ENCODE measurements at places on chromosomes 4 and X.

DNA sequence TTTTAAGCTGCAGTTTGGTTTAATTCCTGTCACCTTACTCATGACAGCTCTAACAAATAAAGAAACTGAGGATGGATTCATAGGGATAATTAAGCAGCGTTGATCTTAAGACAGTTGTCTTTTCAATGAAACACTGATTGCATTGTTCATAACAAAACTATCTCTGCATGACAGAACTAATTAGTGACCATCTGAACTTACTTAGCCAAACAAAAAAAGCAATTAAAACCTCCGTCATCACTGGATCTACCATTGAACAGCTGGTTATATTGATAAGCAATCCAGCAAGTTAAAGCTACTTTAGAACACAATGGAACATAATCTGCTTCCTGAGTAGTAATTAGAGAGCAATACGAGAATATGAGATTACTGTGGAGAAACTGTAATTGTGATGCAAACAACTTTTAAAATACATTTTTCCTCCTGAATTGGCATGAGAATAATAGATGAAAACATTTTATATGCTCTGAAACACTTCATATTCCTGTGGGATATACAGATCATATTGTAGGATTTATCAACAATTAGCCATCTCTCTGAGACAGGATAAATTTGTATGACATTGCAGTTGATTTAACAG lies 2576.8 kb downstream of the PCDH7 start:
- no peak for DNase-seq

DNA sequence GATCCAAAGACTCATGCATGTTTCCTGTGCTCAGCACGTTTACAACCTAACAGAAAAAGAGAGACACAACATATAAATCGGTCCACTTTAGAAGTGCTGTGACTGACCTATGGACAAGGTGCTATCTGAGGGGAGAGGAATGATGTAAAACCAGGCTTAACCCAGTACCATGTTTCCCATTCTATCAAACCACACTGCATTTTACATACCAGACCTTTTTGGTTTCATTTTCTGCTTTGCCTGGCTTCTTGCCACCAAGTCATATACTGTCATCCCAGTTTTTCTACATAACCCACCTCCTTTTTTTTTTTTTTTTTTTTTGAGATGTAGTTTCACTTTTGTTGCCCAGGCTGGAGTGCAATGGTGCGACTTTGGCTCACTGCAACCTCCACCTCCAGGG lies 82.2 kb downstream of the KLF8 start:
- DNase-seq: no peak

DNA sequence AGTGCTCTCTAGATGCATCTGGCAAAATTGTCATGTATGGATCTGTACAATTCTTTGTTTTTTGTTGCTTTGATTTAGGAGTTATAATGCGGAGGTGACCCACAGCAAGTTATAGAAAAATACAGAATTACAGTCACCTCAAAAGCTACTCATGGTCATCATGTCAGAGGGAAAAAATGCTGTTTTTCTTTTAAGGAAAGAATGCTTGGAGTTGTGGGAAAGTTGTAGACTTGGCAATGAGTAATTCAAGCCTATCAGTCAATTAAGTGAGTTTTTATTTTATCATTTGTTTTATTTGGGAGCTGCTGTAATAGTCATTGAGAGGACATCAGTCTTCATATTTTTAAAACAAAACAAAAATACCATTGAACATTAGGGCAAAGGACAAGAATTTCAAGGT lies 16.4 kb downstream of the FHL1 start:
- no peak for DNase-seq

DNA sequence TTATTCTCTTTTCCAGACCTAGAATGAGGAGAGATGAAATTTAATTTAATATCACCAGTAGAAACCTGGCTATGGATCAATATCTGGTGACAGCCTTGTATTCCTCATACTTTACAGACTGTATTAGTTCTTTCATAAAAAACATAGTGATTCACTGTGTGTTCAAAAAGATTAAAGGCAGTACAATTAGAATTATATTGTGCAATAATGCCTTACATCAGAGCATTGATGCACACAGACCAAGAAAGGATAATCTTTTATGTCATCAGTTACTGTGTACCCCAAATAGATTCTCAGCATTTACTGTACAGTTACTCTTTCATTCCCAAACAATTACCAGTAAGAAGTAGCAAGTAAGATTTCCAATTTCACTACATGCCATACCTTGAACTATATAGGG lies 260.5 kb upstream of the ANXA10 start:
- DNase-seq: no peak

DNA sequence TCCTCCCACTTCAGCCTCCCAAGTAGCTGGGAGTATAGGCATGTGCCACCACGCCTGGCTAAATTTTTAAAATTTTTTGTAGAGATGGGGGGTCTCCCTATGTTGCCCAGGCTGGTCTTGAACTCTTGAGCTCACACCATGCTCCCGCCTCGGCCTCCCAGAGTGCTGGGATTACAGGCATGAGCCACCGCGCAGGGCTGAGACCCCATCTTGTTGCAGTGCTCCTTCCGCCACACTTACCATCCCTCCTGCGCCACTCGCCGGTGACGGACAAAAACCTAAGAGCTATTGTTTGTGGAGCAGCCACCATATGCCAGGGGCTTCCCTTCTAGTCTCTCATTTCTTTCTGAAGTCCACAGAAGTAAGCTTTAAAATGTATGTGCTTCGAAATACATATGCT lies 34.5 kb downstream of the NSG1 start:
- no peak for DNase-seq

- DNase-seq: no peak
Observed at GRCh38 chr4:25229804-25230203, 4.0 kb upstream of the PI4K2B start.

DNA sequence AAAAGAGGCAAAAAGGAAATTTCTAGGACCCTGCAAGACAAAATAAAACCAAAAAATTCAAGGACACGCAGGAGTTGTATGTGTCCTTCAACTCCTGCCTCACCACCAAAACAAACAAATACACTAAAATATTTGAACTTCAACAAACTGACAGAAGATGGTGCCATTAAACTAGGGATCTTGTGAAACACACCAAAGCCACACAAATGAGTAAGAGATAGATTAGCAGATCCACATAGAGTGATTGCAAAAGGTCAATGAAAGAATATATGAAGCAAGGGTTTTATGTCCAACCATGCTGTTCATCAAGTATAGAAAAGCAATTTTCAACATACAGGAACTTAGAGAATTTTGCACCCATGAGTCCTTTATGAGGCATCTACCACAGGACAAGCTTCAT lies 40.1 kb upstream of the SCML1 start:
- DNase-seq: no peak

DNA sequence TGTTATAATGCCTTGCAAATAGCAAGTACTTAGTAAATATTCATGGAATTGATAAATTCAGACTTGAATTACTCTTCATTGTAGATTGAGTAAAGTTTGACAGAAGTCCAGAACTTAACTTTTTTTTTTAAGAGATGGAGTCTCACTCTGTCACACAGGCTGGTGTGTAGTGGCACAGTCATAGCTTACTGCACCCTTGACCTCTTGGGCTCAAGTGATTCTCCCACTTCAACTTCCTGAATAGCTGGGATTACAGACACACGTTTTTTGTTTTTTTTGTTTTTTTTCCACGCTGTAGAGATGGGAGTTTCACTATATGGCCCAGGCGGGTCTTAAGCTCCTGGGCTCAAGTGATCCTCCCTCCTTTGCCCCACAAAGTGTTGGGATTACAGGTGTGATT lies 32.1 kb downstream of the UBE2K start:
- DNase-seq: no peak

- DNase-seq: no peak
Observed at GRCh38 chr4:143257356-143257755, 72.6 kb downstream of the USP38 start.

DNA sequence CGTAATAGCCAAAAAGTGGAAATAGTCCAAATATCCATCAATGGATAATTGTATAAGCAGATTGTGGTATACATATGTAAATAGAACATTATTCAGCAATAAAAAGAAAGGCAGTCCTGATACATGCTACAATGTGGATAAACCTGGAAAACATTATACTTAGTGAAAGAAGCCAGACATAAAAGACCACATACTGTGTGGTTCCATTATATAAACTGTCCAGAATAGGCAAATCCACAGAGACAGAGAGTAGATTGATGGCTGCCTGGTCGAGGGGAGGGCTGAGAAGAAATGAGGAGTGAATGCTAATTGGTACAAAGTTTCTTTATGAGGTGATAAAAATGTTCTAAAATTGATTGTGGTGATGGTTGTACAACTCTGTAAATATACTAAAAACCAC lies 397.4 kb upstream of the RPS6KA3 start:
- no peak for DNase-seq

- DNase-seq: no peak
Observed at GRCh38 chrX:111519215-111519614, 7.8 kb downstream of the SERTM2 start.

DNA sequence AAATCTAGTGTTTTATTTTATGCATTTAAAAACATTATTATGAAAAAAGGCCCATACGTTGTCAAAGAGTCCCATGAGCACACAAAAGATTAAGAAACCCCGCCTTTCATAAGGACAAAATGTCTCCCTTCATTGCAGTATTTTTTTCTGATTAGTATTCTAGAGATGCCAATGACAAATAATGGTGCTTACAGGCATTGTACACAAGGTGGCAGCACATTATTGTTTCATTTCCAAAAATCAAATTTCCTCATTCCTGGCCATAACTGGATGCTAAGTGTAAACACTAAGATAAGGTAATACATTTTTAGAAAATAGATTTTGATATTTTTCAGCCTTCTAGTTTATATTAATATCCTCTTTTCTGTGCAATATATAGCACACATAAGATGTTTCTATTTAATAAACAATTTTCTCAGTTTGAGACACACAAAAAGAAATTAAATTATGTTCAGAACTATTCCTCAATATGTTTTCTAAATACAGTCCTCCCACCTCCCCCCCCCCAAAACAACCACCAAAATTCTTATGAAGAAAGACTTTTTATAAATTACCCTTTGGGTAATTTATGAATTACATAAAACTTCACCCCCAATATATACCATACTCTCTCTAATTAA lies 47.7 kb downstream of the TIGD2 start:
- DNase-seq: no peak

- no peak for DNase-seq
Observed at GRCh38 chr4:66297703-66298102, 627.4 kb upstream of the EPHA5 start.

- no peak for DNase-seq
Observed at GRCh38 chr4:140363558-140363957, 9.9 kb upstream of the SCOC start.

GRCh38 chrX:101619364-101619763 lies 1.6 kb upstream of the ARMCX6 start:
- no peak for DNase-seq

DNA sequence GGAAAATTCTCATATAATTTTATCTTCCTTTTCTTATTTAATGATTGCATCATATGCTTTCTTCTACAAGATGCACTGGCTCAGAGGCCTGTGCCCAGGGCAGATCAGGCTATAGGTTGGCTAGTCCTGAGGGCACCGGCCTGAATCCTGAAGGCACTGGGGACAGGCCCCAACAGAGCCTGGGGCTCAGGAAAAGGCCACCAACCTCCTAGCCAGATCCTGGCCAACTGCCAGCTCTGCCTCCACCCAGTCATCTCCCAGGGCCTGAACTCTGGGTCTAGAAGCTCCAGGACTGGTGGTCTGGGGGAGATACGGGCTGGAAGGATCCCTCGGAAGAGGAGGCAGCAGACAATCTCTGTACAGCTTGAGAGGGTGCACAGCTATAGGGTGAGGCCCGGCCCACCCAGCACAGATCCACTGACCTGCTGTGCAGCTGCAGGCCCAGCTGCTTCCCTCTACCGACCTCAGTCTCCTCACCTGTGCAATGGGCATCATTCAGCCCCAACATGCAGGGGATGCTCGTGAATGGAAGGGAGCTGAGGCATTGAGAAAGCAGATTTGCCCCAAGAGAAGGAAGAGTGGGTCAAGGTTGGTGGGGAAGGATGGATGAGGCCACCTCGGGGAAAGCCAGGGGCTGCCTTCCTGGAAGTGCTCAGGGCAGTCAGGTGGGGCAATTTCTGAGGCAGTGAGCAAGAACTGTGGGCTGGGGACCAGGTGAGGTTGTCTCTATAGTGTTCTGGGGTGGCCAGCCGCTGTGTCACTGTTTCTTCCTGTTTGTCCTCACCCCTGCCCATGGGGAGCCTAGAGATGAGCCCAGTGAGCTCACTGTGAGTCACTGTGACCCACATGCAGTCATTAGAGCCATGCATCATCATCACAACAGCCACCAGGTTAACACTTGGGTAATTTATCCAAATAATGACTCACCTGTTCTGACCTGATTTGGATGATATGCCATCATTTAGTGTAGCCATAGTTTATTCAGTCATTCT lies 22.4 kb upstream of the XAGE2 start:
- peak; percentile 12 for DNase-seq

DNA sequence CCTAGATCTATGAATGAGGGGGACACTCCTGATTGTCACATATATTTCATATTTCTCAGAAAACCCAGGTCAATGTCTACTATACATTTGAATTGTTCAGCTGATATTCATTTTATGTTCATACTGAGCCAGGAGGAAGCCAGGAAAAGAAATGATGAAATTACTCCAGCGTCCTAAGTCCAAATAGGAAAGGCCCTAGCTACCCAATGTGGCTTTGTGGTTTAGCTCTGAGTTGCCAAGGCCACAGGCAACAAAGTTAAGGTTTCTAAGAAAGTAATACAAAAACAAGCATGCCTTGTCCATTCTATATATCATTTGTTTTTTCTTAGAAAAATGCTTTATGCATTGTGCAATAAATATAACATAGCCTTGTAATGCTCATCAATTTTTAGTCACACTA lies 4.5 kb upstream of the CSN2 start:
- no peak for DNase-seq

GRCh38 chrX:63513825-63514568 lies 162.9 kb upstream of the SPIN4 start:
- DNase-seq: no peak

GRCh38 chr4:62193761-62194160 lies 993.6 kb downstream of the ADGRL3 start:
- DNase-seq: no peak
